ENCODE measurements at places on chromosomes 5 and 9. TPM values are rescaled to one million over a fixed set of nuclear protein-coding genes. Genes with fewer than 3 reads are reported as not detected.

GRPEL2 gene
- 51.1 TPM for total RNA-seq

DNA sequence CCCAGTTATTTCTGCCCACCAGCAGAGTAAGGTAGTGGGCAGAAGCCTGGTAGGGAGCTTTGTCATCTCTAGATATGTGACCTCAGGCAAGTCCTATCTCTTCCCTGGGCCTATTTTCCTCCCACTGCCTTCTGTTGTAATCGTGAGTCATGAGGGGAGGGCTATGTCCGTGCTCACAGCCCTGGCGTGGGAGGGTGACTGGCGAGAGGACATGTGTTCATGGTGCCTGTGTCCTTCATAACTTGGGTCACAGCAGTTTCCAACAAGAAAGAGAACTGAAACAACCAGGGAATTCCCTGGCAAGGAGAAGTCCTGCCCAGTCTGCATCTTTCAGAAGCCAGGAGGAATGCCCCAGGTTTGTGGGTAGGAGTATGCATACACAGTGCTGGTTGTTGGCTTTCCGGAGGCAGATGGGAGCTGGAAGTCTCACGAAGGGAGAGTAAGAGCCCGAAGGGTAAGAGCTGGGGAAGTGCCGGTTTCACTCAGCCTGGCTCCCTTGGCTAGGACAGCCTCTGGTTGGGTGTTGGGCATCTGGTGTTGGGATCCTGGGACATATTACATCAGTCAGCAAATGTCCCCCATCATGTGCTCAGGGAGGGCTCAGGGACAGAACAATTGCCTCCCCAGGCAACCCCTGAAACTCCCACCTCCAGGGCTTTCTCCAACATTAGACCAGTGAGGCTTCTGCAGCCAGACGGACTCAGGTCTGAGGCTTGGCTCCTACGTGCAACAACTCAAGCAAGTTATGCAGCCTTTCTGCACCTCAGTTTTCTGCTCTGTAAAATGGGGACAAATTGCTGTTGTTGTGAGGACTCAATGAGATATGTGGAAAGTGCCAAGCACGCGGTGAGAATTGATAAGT, 4.3 kb upstream of the TIFAB start:
- H3K36me3 ChIP-seq, result no peaks in the 10 kb centered on the region
- DNase-seq, result no peak
- peaks cover 3% of the 10 kb centered on the region for H3K27me3 ChIP-seq
- H3K27ac ChIP-seq, result no peak overlapping the region
- H3K4me1 ChIP-seq, result peaks cover 3% of the 10 kb centered on the region
- H3K4me3 ChIP-seq, result no peak overlapping the region

- no peaks in the 10 kb centered on the region for H3K4me1 ChIP-seq
- DNase-seq, result no peak
- no peaks in the 10 kb centered on the region for H3K27me3 ChIP-seq
These were observed 23.9 kb downstream of the CNTRL start for GRCh38 chr9:121098567-121099198.

DNA sequence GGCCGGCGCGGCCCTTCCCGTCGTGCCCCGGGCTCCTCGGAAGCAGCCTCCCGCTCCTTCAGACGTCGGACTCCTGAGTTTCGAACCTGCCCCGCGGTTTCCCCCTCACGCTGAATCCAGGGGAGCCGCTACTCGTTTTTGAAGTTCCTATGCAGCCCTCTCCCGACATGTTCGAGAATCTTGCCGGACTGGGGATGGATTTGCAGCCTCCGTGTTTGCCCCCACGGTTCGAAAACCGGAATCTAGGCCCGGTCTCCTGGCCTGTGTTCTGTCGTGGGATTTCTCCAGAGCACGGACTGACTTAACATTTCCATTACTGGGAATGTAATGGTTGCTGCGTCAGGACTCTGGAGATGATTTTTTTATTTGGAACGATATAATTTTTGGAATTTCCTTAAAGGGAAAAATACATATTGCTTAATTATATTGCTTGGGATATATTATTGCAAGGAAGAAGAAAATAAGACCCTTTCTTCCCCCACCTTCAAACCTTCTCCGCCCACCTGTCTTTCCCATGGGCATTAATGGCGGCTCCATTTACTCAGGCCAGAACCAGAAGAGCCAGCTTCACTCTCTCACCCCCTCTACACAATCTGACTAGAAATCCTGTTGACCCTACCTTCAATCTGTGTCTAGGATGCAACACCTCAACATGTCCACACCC, 8.5 kb upstream of the MGAT1 start:
- peak overlapping the region; percentile 93 for H3K27ac ChIP-seq
- peaks cover 12% of the 10 kb centered on the region for H3K36me3 ChIP-seq
- H3K27me3 ChIP-seq, result peaks cover 11% of the 10 kb centered on the region

NTNG2 gene
- total RNA-seq, result 0.38 TPM

DNA sequence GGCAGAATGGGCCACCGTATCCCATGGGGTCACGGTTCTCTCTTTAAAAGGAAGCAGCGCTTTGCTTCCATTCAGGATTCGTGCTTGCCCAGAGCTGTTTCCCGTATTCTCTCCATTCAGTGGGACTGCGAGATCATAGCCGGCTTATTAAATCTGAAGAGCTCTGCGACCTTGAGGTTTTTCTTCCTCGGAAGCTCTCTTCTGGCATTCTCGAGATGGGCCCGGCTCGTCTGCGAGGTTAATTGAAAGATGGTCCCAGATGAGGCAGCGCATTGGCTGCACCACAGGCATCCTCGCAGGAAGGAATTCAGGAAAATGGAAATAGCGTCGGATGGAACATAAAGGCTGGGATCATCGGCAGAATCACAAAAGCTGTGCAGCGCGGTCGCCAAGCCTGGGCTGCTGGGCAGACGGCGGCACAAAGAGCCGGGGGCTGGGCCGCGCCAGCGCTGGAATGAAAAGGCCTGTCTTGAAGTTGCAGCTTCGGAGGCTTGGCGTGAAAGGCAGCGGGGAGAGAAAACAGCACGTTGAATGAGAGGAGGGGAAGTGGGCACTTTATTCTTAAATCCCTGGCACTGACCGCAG, 236.2 kb downstream of the IRX2 start:
- H3K27me3 ChIP-seq, result peaks cover 6% of the 10 kb centered on the region
- H3K4me1 ChIP-seq, result no peaks in the 10 kb centered on the region
- DNase-seq, result no peak
- no peak overlapping the region for H3K4me3 ChIP-seq
- H3K36me3 ChIP-seq, result no peaks in the 10 kb centered on the region
- H3K27ac ChIP-seq, result no peak overlapping the region

SARDH gene
- total RNA-seq, result 5.0 TPM

TYRP1 gene
- total RNA-seq, result 0.23 TPM

DNA sequence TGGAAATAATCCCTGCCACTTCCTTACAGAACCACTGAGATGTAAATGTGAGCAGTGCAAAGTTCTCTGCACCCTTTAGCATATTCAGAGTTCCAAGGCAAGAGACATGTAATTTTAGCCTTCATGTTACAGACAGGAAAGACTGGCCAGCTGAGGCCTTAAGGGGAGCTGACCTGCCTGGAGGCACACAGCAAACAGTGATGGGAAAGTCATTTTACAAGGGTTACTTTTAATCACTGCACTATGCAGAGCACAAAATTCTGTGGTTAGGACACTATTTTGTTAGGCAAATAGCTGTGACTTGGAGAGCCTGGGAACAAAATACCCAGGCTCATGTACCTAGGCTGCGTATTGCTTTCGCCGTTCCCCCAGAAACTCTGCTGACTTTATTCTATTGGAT, 30.2 kb upstream of the TNIP1 start:
- H3K4me1 ChIP-seq, result peaks cover 3% of the 10 kb centered on the region
- H3K36me3 ChIP-seq, result peaks cover 43% of the 10 kb centered on the region

SLC6A3 gene
- 0.10 TPM for total RNA-seq

- peaks cover 67% of the 10 kb centered on the region for H3K36me3 ChIP-seq
- no peak for DNase-seq
- peaks cover 17% of the 10 kb centered on the region for H3K27me3 ChIP-seq
- H3K27ac ChIP-seq, result no peak overlapping the region
- H3K4me3 ChIP-seq, result no peak overlapping the region
- peaks cover 9% of the 10 kb centered on the region for H3K4me1 ChIP-seq
These were observed 13.8 kb downstream of the CLPTM1L start for GRCh38 chr5:1330847-1331831.

GRCh38 chr5:168818558-168818957, 239.4 kb upstream of the PANK3 start:
- H3K4me3 ChIP-seq, result no peak overlapping the region
- peaks cover 5% of the 10 kb centered on the region for H3K27me3 ChIP-seq
- no peaks in the 10 kb centered on the region for H3K36me3 ChIP-seq
- H3K27ac ChIP-seq, result no peak overlapping the region
- peaks cover 12% of the 10 kb centered on the region for H3K4me1 ChIP-seq

DNA sequence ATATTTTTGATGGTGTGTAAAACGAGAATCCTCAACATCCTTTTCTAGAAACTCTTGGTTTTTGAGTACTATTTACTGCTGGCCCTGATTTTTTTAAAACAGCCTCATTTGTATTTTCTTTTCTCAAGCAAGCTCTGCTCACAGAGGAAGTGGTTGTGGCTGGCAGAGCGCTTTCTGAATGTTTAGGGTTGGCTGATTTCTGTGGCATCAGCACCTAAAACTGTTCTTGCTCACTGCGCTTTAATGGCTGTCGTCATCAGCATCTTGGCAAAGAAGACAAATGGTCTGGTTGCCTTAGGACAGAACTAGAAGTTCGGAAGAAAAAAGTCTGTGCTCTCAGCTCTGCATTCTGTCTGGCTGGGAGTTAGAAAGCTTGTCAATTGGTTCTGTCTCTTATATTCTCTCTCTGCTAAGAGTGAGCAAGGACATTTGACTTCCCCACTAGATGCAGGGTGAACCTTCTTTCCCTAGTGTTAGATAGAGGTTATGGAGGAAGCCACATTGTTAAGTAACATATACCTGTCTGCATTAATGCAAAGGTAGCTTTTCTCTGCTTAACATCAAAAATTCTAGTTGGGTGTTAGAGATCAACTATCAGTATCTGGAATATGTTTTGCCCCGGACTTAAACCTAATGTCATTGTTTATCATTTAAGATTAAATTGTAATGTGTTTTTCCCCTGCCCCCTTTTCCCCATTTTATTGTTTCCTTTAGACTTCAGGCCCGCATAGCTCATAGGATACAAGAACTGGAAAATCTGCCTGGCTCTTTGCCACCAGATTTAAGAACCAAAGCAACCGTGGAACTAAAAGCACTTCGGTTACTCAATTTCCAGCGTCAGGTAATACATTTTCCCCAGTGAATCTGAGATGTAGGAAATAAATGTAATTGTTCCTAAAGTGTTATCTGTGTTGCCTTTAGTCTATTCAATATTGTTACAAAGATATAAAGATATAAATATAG, 39.0 kb downstream of the SMARCA2 start:
- H3K4me1 ChIP-seq, result no peaks in the 10 kb centered on the region
- H3K36me3 ChIP-seq, result no peaks in the 10 kb centered on the region
- peaks cover 1% of the 10 kb centered on the region for H3K27me3 ChIP-seq
- no peak for DNase-seq

- peaks cover 7% of the 10 kb centered on the region for H3K27me3 ChIP-seq
- H3K4me1 ChIP-seq, result peaks cover 31% of the 10 kb centered on the region
- DNase-seq, result no peak
- peak overlapping the region; percentile 100 for H3K4me3 ChIP-seq
These were observed 505 bp downstream of the RPS14 start for GRCh38 chr5:150448952-150449516.

GRCh38 chr5:176947847-176948246, 48.7 kb upstream of the HK3 start:
- H3K4me1 ChIP-seq, result peaks cover 6% of the 10 kb centered on the region
- peaks cover 2% of the 10 kb centered on the region for H3K27me3 ChIP-seq
- peaks cover 21% of the 10 kb centered on the region for H3K36me3 ChIP-seq

DNA sequence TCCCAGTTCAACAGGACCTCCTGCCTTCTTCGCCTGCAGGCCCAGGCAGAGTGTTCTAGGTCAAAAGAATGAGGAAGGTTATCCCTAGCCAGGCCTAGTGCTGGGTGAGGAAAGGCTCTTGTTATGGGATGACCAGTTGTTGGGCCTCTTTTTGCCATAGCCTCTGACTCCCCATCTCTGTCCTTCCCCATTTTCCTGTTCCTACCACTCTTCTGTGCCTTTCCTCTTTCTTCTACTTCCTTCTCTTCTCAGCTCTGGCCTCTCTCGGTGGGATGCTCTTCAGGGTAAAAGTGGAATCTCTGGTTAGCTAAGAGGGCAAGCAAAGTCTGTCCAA, 1.2 kb upstream of the PCDH1 start:
- H3K27me3 ChIP-seq, result peaks cover 19% of the 10 kb centered on the region
- H3K27ac ChIP-seq, result peak overlapping the region; percentile 62
- peaks cover 7% of the 10 kb centered on the region for H3K36me3 ChIP-seq

GRCh38 chr9:3900673-3901318, 375.0 kb upstream of the RFX3 start:
- H3K27me3 ChIP-seq, result peaks cover 1% of the 10 kb centered on the region
- no peak for DNase-seq
- H3K4me3 ChIP-seq, result no peak overlapping the region
- H3K27ac ChIP-seq, result no peak overlapping the region
- H3K4me1 ChIP-seq, result peaks cover 11% of the 10 kb centered on the region

DNA sequence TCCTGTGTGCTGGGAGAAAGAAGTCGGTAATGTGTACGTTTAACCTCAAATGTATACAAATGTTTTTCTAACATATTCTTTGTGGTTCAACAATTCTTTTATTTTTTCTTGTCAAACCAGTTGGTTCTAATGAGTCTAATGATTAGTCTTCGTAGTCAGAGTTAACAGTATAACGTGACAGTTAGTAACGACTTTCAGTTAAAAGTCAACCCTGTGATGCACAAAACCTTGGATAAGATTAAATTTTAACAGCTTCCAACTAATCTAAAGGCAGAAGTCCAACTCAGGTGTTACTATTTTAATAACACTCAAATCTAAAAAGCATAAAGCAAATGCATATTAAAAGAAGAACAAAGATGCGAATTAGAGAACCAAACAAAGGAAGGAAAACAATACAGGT, 47.0 kb downstream of the SEMA6A start:
- H3K4me3 ChIP-seq, result no peak overlapping the region
- H3K36me3 ChIP-seq, result no peaks in the 10 kb centered on the region
- H3K4me1 ChIP-seq, result peaks cover 44% of the 10 kb centered on the region

DNA sequence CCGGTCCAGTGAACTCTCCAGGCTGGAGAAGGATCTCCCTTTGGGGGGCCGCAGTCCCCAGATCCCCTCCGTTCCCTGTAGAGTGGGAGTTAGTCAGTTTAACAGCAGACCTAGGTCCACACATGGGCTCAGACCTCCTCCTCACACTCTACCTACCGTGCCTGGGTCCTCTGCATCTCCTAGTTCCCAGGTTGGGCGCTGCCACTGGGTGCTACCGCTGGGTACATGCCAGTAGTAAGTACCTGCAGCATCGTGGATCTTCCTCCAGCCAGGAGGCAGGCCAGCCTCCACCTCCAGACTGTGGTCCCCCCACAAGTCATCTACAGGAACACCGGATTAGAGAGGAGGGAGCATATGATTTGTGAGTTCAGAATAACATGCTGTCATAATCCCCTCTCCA, 802 bp downstream of the APBB3 start:
- peaks cover 37% of the 10 kb centered on the region for H3K36me3 ChIP-seq
- H3K4me1 ChIP-seq, result peaks cover 23% of the 10 kb centered on the region
- H3K27me3 ChIP-seq, result peaks cover 40% of the 10 kb centered on the region
- H3K27ac ChIP-seq, result no peak overlapping the region
- H3K4me3 ChIP-seq, result peak overlapping the region; percentile 94

GRCh38 chr5:150500328-150500841, 7.5 kb upstream of the NDST1 start:
- H3K4me3 ChIP-seq, result peak overlapping the region; percentile 37
- peaks cover 5% of the 10 kb centered on the region for H3K27me3 ChIP-seq
- H3K36me3 ChIP-seq, result peaks cover 21% of the 10 kb centered on the region
- no peak overlapping the region for H3K27ac ChIP-seq
- peaks cover 84% of the 10 kb centered on the region for H3K4me1 ChIP-seq

All from endothelial cell (in vitro differentiated cells).